Stimulated activated CD8-positive, alpha-beta memory T cell treated with anti-CD3 and anti-CD28 coated beads, Interleukin-4, amount 100 ng/mL, for 4 hours (primary cell): ENCODE measurements at places on chromosomes 1 and 21.

DNA sequence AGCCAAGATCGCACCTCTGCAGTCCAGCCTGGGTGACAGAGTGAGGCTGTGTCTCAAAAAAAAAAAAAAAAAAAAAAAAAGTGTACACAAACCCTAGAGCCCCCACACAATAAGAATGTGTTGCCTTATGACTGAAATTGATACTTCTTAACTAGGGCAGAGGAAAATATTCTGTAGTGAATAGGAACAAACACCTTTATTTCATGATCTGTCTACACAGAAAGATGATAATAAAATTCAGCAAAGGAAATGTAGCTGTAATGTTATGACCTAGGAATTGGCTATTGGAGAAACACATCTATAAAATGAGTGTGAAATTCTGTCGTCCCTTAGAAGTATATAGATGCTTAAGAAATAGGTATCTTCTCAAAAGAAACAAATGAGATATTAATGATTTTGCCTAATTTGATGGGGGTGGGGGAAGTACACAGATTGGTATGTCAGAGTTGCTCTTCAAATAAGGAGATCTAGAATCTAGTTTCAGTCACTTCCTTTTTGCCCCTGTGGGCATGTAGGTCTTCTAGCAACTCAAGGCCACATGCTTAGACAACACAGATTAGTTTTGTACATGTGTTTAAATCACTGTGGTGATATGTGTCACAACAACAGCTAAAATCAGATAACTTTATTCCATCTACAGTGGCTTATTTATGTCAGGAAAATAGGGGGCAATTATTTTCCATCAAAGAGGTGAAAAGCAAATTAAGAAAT, 10.7 kb upstream of the GPR25 start:
- no peak for DNase-seq

DNA sequence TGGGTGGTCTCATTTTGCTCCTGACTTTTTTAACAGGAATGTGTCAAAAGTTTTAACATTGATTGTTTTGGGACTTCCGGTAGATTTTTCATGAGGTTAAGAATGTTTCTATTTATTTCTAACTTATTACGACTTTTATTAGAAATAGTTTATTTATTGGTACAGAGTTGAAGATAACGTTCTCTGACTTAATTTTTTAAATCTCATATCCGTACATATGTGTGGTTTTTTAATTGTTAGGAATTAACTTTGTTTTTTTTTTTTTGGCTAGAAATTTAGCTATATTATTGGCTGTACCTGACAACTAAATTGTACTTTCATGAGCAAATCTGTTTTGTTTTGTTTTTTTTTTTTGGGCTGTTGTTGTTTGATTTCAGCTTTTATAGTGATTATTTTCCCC, 32.0 kb downstream of the RNF2 start:
- no peak for DNase-seq

DNA sequence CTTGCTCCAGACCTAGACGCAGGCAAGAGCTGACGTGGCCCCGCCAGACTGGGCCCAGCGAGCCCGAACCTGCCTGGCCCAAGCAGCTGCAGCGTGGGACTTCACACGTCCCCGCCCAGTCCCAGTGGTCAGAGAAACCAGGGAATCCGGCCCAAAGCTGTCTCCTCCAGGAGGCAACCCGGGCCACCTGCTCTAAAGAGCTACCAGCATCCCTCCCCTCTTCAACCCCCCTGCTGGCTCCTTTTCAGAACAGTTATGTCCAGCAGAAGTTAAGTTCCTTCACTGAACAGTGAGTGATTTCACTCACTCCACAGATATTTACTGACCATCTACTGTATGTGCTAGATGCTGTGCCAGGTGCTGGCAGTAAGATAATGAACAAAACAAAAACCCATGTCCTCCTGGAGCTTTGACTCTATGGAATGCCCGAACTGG, 2.1 kb upstream of the EFNA1 start:
- DNase-seq: no peak

DNA sequence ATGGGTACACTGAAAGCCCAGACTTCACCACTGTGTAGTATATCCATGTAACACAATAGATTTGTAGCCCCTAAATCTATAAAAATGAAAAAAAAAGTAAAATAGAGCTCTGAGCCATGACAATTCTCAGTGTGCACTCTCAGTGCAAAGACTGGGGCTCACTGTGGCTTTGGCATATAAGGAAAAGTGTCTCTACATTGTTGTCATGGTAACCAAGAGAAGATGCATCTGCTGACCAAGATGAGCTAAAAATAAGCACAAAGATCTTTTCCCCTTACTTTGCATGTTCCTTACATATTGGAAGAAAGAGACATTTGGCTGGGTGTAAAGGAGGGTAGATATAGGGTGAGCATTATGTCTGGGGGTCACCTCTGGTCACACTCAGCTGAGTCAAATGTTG, 12.0 kb downstream of the PGLYRP4 start:
- no peak for DNase-seq

DNA sequence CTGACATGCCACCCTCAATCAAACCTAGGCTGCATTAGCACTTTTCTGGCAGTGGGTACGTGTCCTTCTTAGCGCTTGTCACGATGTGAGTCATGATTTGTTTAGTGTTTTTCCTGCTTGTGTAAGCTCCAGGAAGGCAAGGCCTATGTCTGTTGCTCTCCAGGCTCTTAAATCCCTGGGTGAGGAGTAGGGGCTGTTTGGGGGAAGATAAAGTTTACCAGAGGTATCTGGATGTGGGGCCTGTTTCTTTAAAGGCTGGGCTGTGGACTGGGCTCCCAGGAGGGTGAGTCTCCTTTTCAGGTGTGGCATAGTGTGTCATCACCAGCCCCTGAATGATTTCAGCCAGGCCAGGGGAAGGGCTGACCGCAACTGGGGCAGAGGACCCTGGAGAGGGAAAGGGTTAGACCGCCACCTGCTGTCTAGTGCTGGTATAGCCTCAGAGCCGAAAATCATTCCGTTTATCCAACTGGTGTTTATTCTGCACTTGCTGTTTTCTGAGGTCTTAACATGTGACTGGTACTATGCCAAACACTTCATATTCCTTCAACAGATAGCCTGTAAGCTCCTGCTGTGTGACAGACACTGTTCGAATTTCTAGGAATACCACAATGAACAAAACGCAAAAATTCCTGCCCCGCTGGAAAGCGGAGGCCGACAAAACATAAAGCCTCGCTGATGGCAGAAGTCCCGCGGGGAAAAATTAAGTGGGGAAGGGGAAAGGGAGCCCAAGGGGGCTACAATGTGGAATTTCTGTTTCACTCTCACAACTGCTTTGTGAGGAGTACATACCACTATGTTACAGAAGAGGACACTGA, 9.7 kb downstream of the SERINC2 start:
- peak; percentile 34 for DNase-seq

DNA sequence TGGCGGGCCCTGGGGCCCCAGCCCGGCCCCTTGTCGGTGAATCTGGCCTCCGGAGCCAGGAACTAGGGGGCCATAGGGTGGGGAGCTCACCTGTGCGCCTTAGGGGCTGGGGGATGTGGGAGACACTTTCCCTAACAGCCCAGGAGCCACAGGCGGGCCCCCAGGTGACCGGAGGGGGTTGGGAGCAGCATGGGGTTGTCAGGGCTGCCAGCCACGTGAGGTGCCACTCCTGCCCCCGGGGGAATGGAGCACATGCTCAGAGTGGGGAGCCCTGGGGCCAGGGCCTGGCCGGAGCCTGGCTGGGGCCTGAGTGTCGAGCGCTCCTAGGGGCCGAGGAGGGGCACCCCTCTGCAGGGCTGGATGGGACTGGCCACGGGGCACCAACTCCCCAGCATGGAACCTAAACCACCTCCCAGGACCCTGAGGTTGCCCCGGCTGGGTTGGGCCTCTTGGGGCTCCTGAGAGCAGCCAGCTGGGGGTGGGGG, 19.9 kb downstream of the PRXL2B start:
- DNase-seq: no peak

- no peak for DNase-seq
Observed at GRCh38 chr1:234977875-234978396, 150.7 kb downstream of the TOMM20 start.

DNA sequence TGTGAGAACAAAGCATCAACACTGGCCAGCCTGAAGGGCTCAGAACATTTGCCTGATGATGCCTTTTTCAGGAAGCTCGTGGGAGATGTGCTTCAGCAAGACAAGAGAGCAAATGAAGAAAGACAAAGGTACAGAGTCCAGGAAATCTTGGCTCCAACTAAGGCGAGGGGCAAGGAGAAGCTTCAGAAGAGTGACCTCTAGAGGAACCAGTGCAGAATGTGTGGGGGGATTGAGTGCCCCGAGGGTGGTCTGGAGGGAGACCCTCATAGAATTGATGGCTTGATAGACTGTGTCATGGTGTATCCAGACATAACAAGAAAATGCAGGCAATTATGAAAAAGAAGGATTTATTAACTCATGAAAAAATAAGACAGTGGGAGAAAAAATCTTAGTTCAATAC, 15.3 kb upstream of the NLRP3 start:
- DNase-seq: no peak

DNA sequence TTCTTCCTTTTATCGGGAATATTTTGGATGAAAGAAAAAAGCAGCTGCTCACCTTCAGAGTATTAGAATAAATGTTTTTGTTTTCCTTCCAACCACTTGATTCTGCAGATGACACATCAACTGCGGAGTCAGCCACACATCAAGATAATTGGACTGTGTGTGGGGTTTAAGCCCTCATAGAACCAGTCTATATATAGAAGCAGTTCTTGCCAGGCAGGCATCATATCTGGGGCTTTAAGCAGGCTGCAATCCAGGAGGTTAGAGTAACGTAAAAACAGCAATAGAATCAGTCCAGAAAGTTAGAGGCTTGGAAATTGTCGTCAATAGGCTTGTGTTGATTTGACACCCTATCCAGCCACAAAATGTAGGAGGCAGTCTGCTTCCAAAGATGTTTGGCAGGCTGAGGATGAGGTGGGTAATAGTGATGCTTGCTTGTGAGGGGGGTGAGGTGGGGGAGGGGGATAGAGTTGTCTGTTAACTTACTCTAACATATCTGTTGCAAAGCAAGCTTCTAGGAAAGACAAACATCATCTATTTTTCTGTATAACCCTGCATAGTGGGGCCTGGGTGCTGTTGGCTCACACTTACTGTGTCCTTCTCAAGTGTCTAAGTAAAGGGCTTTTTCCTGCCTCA, 64.8 kb downstream of the PEX14 start:
- no peak for DNase-seq

DNA sequence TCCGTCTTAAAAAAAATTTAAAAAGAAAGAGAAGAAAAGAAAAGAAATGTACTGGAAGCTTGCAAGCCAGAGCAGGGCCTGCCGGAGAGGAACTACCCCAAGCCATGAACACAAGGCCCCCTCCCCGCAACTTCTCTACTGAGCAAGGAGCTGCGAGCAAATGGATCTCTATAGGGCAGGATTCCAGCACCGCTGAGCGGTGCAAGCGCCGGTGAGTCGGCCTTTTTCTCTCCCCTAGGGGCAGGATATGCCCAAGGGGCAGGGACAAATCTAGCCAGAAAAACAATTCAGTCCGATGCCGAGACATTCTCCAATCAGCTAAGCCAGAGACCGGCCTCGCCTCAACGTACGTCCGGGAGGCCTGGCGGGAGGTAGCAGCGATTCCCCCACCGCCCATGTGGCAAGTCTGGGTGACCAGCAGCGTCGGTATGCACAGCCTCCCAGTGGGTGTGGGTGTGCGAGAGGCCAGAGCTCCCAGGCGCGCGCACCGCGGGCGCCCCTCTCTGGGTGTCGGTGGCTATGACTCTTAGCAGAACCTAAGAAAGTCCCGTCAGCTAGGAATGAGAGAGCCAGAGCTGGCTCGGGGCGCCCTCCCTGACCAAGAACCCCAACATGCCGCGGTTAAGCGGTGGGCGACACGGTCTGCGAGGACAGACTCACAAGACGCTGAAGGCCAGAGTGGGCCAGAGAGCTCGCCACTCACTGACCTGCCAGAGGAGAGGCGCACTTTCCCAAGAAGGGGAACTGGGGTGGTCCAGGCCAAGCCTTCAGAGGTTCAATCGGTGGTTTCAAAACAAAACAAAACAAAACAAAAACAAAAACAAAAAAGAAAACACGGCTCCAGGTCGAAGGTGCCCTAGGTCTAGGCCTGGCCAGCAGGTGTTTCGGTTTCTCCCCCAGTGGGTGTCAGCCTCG, 1.9 kb downstream of the CSMD2 start:
- no peak for DNase-seq

DNA sequence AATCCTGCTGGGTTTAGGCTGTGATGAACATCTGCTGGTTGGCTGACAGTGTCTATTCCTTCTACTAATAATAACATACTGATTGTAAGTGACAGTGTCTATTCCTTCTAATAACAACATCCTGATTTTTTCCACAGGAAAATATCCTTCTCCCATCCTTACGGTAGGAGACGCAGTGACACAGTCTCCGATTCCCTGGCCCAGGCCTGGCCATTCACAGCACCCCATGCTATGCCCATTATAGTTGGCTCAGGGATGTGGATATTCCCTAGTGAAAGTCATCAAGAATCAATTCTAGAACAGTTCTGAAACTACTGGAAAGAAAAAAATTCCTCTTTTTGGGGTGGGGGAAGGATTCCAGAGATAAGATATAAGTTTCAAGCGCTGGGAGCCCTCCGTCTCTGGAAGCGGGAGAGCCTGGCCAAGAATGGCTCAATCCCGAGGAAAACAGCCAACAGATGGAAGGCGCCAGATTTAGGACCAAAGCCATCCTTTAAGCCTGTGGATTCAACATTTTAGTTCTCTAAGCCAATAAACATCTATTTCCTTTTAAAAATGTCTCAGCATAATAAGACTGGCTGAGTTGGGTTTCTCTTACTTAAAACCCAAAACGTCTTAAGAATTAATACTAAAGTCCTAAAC, 88.6 kb downstream of the GPATCH2 start:
- no peak for DNase-seq

DNA sequence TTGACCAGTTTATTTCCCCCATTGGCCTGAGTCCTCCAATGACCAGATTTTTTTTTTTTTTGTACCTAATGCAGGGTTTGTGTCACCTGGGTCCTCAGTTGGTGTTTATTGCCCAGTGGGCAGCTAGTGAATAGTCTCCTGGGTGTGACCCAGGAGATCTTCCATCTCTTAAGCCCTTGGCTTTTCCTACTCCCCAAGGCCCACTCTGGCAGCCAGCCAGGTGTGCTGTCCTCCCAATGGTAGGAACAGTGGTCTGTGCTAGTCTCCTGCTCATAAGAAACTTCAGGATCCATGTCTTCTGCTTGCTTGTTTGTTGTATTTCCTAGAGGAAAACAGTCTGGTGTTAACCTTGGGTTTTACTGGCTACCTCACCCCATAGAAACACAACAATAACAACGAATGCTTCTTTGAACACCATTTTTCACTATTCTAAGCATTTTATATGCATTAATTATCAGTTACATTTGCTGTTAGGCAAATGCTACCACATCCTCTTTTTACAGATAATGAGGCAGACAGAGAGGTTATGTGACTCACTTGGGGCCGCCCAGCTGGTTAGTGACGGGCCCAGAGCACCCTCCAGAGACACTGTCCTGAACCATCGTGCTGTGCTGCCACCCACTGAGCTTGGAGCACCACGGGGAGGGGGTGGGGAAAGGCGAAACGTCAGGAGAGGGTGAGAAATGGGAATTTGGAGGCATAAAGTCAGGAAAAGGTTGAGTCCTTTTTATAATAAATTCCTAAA, 107.5 kb downstream of the HIVEP3 start:
- DNase-seq: no peak

DNA sequence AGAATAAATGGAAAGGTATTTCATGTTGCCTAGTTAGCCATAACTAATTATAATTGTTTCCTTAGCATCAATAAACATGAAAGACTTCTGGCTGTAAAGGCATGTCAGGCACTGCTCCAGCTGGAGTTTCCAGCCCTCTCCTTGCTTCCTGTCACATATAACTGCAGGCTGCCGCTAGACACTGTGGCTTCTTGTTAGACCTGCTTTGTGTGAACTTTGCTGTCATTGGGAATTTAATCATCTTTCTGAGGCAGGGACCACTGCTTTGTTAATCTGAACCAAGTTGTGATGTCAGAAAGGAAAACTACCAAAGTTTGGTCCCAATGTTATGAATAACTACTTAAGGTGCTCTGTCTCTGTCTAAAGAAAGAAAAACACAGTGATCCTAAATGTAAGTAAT, 90.3 kb upstream of the DUSP10 start:
- no peak for DNase-seq
